ENCODE measurements at places on chromosomes 11 and 22.
A peak's percentile ranks its signal among the peaks of the same experiment; 100 is the strongest.

DNA sequence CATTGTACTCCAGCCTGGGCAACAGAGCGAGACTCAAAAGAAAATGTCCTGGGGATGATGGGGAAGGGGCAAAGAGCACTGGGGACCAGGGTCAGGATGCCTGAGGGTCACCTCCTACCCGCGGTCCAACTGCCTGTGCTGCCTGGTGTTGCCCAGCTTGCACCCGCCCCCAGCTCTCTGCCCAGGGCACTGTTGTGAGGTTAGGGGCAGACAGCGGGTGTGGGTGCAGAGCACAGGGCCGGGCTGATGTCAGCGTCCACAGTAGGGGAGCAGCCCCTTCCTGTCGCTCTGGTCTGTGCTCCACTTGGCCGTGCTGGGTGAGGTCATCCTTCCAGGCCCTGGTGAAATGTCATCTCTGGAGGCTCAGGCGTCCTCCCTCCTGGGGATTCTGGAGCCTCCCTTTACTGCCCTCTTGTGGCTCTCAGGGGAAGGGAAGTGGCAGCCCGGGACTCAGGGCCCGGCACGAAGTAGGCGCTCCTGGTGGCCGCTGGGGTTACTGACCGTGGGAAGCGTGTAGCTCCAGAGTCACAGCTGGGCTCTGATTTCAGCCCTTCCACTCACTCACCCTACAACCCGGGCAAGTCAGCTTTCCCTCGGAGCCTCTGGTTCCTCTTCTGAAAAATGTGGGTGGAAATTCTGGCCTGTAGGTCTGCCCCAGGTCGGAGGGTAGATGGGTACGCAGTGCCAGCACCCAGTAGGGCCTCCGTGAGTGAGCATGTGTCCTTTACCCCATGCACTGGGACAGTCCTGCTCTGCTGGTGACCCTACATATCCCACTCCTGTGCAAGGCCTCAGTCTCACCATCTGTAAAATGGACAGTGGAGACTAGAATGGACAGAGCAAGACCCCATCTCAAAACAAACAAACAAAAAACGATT lies 17.3 kb upstream of the PRR5 start:
- peak; percentile 84 for DNase-seq

DNA sequence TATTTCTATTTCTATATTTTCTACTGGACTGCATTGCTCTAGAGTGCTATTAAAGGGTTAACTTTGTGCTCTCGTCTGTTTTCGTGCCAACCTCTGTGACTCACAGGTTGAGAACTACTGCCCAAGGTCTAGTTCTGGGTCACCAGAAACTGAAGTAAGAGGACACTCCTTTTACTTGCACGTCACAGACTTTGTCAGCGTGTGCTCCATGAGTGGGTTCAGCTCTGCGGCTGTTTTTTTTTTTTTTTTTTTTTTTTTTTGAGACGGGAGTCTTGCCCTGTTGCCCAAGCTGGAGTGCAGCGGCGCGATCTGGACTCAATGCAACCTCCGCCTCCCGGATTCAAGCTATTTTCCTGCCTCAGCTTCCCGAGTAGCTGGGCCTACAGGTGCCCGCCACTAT lies 49.8 kb downstream of the CLMP start:
- no peak for DNase-seq

GRCh38 chr11:66112601-66113499 lies 42.8 kb downstream of the PACS1 start:
- DNase-seq, result no peak

- no peak for DNase-seq
Observed at GRCh38 chr11:118202599-118203422, 22.0 kb downstream of the JAML start.

DNA sequence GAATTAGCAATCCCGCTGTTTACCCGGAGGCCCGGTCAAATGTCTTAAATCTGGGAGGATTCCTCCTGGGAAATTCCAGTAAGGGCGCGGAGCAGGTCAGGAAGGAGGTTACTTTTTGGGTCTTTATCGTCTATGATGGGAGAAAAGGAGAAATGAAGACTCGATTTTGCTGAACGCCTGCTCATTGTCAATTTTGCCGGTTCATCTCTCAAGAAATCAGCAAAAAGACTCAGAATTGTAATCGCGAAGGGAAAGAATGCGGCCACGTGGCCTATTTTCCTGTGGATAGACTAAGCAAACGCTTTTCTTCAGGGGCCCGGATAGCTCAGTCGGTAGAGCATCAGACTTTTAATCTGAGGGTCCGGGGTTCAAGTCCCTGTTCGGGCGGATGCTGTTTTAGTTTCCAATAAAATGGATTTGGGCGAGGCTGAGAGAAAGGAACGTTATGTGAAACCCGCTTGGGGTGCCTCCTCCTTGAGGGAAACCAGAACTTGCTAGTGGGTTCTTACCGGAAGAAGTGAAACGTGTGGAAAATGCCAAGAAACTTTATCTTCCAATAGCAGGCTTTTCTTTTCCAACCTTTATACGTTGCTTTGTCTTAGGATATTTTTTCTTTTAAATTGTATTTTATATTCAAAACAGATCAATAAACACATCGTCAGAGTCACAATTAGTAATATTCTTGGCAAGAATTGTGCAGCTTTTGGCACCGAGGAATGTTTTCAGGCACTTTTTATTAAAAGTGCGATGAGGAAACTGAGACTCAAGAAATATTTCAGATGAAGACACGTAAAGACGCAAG lies 45.0 kb downstream of the OR4D9 start:
- DNase-seq, result peak; percentile 75

DNA sequence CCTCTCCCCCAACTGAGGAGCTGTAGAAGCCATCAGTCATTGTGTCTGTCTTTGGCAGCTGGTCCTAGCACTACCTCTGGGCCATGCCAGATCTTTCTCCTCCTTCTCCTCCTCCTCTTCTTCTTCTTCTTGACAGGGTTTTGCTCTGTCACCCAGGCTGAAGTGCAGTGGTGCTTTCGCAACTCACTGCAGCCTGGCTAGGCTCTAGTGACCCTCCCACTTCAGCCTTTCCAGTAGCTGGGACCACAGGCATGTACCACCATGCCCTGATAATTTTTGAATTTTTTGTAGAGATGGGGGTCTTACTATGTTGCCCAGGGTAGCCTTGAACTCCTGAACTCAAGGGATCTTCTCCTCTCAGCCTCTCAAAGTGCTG lies 50.1 kb upstream of the SHANK2 start:
- DNase-seq, result no peak

DNA sequence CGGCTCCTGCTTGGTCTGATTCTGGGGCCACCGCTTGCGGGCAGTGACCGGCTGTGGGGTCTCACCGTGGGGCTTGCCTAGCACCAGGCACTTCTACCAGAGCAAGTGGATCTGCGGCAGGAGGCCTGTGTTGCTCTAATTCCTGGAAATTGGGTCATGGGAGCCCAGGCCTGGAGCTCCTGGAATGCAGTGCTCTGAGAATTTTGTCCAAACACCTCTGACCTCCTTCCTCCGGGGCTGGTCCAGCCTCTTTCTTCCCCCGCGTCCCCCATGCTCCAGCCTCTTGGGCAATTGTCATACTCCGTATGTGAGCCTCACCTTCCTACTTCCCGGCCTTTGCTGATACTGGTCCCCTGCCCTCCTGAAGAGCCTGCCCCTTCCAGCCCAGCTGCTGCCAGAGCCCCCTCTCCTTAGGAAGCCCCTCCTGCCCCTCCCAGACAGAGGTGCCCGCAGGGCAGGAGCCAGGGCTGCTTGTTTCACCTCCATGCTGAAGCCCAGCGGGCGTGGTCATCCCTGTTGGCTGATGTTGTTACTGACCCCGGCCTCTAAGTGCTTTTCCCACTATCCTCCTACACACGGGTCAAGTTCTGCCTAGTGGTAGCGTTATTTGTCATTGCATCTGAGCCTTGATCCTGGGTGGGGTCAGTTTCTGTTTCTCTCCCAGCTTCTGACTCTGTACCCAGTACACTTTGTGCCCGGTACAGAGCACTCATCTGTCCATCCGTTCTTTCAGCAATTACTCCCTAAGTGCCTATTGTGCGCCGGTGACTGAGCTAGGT lies 9.6 kb downstream of the MGAT3 start:
- DNase-seq, result no peak

GRCh38 chr11:77165066-77165465 lies 37.0 kb downstream of the MYO7A start:
- no peak for DNase-seq

DNA sequence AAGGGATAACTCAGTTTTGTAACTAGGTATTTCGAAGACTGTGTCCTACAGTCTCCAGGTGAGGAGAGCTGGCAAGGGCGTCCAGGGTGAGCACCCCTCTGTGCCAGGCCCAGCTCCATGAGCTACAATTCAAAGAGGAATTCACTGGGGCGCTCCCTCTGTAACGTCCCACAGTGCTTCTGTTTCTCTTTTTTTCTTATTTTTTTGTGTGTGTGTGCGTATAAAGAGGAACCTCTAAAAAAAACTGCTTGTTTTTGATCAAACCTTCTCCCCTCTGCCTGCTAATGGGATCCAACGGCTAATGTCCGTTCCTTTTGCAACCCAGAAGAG lies 17.1 kb downstream of the ASCC2 start:
- no peak for DNase-seq

- DNase-seq, result no peak
Observed at GRCh38 chr22:28148816-28149465, 229.9 kb upstream of the PITPNB start.

DNA sequence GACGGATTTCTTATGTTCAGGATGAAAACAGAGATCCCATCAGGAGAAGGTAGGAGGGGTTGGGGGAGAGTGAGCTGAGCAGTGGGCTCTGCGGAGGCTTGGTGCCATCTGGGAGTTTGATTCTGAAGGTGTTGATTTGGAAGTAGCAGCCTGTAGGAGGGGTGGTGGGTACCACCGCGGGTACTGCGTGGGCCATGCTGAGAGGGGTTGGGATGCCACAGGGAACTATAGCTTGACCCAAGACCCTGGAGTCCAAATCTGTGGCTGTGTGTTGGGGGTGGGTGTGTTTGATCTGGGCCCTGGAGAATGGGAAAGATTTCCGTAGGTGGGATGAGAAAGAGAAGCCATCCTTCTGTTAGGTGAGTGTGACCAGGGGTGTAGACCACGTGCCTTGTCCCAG lies 5.0 kb downstream of the INCENP start:
- no peak for DNase-seq

DNA sequence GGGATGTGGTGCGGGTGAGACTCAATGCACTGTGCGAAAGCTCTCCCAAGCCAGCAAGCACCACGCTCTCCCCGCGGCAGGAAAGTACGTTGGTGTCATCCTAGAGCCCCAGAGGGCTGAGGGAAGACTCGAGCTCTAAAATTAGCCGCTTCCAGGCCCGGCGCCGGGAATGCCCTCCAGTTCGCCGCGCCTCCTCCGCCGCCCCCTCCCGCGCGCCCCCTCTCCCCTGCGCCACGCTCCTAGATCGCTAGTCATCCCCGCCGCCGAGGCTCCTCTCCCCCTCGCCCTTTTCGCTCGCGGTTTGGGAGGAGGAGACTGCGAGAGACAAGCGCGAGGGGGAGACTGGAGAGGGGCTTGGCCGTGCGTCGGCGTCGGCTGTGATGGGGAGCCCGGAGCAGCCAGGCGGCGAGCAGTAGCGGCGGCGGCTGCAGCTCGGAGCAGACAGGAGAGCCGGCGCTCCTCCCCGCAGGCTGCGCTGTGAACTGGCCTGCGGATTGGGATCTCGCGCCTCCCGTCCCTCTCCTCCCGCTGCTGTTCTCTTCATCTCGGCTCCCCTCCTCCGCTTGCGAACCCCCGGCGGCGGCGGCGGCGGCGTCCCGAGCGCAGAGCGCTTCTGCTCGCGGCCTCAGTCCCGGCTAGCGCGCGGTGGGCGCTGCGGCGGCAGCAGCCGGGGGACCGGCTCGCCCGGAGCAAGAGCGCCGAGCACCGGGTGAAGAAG lies at the start of gene FAT3:
Gene FAT3 (plus strand): TSS at position 412 of the 718 bp plus-strand sequence. CDS start 127,295 bp downstream, outside the sequence.
- DNase-seq, result no peak

DNA sequence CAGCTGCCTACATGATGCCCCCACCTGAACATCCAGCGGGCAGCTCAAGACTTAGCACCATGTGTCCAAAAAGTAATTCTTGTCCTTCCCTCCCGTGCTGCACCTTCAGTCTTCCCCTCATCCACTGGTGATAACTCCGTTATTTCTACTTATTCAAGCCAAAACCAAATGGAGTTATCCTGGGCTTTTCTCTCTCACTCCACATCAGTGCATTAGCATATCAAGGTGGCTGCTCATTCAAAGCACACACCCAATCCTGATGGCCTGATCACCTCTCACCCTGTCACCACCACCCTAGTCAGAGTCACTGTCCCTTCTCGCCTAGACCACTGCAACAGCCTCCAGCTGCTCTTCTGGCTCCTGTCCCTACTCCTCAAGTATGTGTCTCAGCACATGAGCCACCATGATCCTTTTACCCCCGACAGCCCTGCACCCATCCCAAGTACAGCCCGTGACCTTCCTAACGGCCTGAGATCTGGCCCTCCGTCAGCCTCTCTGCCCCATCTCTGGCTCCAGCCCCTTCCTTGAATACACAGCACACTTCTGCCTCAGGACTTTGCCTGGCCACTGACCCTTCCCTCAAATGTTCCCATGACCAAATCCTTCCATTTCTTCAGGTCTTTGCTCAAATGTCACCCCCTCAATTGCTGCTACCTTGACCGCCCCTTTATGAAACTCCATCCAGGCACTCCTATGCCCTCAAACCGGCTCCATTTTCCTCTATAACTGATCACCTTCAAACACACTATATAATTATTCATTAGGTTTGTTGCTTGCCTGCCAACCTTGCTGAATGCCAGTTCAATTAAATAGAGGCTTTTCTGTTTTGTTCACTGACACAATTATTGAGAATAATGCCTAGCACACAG lies 19.7 kb upstream of the SLC25A1 start:
- DNase-seq, result no peak

DNA sequence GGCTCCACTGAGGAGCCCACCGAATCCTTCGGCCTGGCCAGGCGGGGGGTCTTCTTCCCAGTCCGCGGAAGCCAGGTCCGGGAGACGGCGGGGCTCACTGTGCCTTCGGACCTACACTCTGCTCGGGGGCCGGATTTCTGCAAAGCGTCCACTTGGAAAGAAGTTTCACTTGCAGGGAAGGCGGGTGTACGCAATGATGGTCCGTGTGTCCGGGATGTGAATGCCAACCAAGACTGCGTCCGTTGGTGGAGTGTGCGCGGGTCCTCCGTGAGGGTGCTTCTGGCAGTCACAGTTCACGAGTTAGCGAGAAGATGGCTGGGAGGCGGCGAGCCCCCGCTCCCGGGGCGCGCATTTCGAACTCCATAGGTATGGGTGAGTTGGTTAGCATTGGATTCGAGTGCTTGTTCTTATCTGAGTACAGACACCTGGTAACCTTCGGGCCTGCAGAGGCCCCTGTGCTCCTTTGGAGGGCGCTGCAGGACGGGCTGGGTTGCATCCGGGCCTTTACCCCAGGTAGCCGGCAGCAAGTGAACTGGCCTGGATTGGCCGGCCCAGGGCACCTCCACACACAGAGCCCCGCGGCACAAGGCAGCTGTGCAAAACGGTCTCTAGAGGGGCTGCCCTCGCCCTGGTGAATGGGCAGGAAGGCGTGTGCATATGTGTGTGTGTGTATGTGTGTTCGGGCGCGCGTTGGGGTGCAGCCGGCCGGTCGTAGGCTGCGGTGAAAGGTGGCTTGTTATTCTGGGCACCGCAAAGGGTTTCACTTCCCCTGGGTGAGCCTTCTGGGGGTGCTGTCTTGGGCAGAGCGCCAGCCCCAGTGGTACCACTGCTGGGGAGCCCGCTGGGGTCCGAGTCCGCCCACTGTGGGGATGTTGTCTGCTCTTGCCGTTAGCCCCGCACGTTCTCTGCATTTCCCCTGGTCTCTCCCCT lies 13.3 kb upstream of the CYP2R1 start:
- DNase-seq, result peak; percentile 62

GRCh38 chr11:96139691-96140090 lies 203.3 kb downstream of the MAML2 start:
- DNase-seq, result no peak

GRCh38 chr11:92890846-92891245 lies 78.6 kb upstream of the MTNR1B start:
- no peak for DNase-seq

GRCh38 chr22:39610246-39610645 lies 39.7 kb downstream of the CACNA1I start:
- DNase-seq, result no peak

- DNase-seq, result no peak
Observed at GRCh38 chr11:130721736-130722135, 194.5 kb downstream of the SNX19 start.
